ENCODE measurements at places on chromosomes 13 and 19.

GRCh38 chr13:40345654-40346372 lies 320.6 kb downstream of the FOXO1 start:
- DNase-seq = no peak

- no peak for DNase-seq
Observed at GRCh38 chr19:45468803-45469131, 971 bp downstream of the FOSB start.

DNA sequence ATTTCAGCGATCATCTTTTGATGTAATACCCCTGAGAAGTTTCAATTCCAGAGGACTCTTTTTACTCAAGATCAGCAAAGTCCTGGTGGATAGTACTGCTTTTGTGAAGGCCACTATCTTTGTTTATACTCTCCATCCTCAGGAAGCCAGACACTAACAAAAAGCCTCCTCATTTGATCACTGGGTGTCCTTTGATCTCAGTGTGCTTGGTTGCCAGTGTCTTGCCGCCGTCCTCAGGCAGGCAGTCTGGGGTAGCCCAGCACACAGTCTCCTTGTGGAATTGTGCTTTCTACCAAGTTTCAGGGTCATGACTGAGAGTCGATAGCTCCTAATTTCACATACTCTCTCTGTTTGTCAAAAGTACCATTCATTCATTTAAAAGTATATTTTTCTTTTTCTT lies 762.2 kb downstream of the EFNB2 start:
- no peak for DNase-seq

GRCh38 chr13:109764470-109765291 lies 21.7 kb downstream of the IRS2 start:
- no peak for DNase-seq
